ENCODE measurements at places on chromosomes 6 and 20.
A peak's percentile ranks its signal among the peaks of the same experiment; 100 is the strongest.

- DNase-seq: no peak
Observed at GRCh38 chr20:8320306-8320705, 188.2 kb downstream of the PLCB1 start.

DNA sequence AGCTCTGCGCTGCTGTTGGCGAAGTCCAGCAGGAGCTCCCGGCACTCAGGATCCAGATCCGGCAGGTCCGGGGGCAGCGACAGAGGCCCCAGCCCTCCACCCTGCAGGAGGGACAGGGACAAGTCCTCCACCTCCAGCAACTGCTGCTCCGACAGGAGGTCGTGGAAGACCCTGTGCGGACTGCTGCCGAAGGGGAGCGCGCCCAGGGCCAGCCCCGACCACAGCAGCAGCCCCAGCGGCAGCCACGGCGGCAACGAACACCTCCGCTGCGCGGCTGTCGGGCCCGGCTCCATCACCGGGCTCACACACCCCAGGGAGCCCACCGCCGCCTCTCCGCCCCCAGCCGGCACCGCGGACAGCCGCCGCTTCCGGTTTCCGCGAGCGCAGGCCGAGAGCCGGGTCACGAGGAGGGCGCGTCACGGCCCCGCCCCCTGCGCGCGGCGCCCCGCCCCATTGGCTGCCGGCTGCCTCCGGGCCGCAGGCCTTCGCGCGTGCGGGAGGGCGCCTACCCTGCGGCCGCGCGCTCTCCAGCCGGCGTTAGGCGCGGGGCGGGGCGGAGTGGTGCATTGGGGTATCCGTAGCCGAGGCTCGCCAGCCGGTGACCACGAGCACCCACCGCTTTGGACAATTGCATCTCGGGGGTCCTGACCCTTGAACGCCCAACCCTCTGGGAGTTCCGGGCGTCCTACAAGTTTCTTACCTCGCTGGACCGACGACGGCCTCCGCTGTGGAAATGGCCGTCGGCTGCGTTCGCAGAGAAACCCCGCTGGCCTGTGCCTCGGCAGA lies at the start of gene OSTM1:
Gene OSTM1, minus strand, starts transcription at position 383 of the 786 bp plus-strand sequence. Its CDS starts 90 bp downstream, at position 293.
- DNase-seq: peak; percentile 59

GRCh38 chr20:38874460-38875174 lies 51.6 kb upstream of the FAM83D start:
- no peak for DNase-seq

DNA sequence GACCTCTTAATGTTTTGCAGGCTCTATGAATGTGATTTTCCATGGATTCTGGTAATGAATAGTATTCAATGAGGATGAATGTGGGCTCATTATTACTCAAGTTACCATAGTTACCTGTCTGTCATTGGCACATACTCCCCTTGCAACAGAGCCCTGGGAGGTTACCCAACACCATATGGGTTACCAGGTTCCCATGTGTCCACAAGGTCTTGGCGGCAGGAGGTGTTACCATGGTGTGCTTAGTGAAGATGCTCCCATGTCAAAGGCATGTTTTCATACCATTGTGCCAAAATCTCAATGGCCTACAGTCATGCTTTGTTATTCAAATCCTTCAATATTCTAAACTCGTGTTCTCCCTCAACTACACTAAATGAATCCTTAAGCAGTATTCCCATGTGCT lies 232.5 kb downstream of the HDGFL1 start:
- DNase-seq: no peak

DNA sequence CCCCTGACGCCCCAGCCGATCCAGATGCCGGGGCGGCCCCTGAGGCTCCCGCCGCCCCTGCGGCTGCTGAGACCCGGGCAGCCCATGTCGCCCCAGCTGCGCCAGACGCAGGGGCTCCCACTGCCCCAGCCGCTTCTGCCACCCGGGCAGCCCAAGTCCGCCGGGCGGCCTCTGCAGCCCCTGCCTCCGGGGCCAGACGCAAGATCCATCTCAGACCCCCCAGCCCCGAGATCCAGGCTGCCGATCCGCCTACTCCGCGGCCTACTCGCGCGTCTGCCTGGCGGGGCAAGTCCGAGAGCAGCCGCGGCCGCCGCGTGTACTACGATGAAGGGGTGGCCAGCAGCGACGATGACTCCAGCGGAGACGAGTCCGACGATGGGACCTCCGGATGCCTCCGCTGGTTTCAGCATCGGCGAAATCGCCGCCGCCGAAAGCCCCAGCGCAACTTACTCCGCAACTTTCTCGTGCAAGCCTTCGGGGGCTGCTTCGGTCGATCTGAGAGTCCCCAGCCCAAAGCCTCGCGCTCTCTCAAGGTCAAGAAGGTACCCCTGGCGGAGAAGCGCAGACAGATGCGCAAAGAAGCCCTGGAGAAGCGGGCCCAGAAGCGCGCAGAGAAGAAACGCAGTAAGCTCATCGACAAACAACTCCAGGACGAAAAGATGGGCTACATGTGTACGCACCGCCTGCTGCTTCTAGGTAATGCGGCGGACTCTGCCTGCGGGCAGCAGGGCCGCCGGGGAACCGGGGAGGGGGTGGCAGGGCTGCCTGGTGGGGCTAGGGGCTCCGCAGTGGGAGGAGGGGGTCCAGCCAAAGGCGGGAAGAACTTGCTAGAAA lies 2.3 kb downstream of the GNAS start:
- DNase-seq: no peak

GRCh38 chr20:17648791-17649730 lies 33.0 kb downstream of the RRBP1 start:
- peak; percentile 53 for DNase-seq

DNA sequence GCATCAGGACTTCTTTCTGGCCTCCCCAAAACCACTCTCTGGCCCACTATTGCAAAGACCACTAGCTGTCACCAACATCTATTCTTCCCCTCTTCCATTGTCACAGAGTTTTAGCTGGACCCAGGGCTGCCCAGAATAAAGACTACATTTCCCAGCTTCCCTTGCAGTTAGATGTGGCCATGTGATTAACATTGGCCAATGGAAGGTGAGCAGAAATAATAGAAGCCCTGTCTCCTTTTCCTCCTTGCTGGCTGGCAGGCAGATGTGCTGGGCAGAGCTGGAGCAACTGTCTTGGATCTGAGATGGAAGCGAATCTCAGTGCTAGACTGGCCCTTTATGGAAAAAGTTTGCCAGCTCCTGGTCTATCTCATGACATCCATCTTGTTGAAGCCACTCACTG lies 97.0 kb downstream of the KCNB1 start:
- no peak for DNase-seq

GRCh38 chr20:15515691-15516090 lies 1057.6 kb downstream of the KIF16B start:
- DNase-seq: no peak

DNA sequence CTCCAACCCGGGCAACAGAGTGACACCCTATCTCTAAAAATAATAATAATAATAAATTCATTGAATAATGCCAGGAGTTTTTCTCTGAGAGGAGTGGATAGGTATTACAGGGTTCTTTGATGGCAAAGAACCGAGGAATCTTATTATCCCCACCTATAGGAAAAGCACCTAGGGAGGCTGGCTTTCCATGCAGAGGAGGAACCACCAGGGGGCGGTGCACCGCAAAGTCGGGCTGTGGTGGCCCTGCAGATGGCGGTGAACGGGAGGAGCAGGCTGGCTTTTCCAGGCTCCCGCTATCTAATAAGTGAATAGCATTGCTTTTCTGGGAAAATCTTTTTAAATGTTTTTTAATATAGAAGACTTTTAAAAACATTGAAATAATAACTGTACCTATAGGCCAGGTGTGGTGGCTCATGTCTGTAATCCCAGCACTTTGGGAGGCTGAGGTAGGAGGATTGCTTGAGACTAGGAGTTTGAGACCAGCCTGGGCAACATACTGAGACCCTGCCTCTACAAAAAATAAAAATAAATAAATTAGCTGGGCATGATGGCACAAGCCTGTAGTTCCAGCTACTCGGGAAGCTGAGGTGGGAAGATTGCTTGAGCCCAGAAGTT lies 864.2 kb downstream of the KIF16B start:
- DNase-seq: no peak

DNA sequence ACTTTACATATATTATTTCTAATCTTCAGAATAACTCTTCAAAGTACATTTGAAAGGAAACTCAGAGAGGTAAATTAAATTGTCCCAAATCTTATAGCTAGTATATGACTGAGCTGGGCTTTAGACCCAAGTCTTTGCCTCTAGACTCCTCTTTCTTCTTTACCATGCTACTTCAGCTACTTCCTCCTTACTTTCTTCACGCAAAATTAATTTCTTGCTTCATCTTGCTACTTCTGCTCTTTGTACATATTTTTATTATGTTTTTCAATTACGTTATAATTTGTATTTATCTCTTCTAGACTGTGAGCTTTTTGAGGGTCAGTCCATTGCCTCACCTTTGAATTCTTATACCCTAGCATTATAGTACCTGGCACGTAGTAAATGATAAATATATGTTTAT lies 5.3 kb downstream of the TMEM170B start:
- no peak for DNase-seq

GRCh38 chr6:35317483-35318195 lies 20.0 kb downstream of the DEF6 start:
- no peak for DNase-seq

DNA sequence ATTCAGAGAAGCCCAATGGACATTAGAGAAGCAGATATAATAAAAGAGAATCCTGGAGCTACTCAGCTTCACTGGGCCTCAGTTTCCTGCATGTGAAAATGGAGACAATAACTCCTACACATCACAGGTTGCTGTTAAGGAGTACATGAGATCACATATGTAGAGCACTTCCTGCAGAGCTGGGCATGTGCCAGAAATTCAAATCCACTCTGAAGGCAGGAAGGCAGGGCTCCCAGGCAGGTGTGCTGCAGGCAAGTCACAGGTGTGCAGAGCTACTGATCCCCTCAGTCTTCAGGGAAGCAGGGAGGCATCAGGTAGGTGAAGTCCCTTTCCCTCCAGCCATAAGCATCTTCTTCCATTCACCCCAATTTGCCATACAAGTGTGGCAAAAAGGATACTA lies 48.0 kb downstream of the DST start:
- DNase-seq: no peak

DNA sequence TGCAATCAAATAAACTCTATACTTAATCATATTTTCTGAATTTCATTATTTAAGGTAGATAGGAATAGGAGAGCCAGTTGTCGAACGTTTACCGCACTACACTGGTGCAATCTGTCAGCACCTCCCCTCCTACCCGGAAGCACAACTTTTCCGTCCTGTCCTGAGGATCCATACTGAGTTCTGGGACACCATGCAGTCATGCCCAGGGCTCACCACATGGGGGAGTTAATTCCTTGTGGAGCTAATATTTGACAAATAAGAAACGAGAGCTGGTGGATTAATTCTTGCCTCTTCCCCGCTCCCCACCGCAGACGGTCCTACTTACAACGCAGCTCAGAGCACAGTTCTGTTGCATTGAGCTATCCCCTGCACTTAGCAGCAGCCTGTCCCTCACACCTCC lies 107.7 kb upstream of the RALGAPA2 start:
- no peak for DNase-seq

DNA sequence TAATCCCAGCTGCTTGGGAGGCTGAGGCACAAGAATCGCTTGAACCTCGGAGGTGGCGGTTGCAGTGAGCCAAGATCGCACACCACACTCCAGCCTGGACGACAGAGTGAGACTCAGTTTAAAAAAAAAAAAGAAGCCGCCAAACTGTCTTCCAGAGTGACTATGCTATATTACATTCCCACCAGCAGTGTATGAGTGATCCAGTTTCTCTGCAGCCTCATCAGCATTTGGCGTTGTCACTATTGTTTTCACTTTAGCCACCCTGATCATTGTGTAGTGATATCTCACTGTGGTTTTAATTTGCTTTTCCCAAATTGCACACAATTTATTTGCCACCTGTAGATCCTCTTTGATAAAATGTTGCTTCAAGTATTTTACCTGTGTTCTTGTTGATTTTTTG lies 6.0 kb upstream of the AKAP12 start:
- no peak for DNase-seq

GRCh38 chr6:168047841-168048723 lies 30.9 kb downstream of the FRMD1 start:
- no peak for DNase-seq

DNA sequence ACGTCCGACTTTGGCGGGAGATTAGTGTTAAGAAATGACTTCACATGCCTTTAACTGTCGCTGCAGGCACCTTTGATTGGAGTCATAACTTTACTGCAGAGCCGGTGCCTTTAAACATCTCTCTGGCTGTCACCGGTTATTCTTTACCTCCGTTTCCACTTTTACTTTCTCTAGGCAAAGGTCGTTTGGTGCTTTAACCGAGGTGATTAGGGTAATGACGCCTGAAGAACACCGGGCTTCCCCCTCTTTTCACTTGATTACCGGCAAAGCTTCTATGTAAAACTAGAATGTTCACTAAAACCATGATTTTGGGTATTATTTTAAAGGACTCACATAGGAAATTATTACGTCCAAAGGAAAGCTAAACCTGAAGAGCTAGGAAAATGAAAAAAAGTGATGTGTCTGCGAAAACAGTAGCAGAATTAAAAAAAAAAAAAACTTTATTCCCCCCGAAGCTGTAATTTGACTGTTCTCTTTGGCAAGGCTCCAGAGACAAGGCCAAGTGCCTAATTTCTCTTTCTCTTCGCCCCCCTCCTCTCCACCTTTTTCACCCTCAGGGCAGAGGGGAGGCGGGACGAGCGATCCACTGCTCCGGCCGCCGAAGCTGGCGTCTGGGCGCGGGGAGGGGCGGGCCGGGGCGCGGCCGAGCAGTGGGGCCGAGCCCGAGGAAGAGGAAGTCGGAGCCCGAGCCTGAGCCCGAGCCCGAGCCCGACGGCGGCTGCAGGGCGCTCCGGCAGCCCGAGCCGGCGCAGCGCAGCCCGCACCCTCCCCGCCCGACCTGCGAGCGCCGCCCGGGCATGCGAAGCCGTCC lies at the start of gene PLEKHG1:
Gene PLEKHG1, plus strand, starts transcription at position 687 of the 811 bp plus-strand sequence. CDS start 133,797 bp downstream, outside the sequence.
- DNase-seq: no peak

DNA sequence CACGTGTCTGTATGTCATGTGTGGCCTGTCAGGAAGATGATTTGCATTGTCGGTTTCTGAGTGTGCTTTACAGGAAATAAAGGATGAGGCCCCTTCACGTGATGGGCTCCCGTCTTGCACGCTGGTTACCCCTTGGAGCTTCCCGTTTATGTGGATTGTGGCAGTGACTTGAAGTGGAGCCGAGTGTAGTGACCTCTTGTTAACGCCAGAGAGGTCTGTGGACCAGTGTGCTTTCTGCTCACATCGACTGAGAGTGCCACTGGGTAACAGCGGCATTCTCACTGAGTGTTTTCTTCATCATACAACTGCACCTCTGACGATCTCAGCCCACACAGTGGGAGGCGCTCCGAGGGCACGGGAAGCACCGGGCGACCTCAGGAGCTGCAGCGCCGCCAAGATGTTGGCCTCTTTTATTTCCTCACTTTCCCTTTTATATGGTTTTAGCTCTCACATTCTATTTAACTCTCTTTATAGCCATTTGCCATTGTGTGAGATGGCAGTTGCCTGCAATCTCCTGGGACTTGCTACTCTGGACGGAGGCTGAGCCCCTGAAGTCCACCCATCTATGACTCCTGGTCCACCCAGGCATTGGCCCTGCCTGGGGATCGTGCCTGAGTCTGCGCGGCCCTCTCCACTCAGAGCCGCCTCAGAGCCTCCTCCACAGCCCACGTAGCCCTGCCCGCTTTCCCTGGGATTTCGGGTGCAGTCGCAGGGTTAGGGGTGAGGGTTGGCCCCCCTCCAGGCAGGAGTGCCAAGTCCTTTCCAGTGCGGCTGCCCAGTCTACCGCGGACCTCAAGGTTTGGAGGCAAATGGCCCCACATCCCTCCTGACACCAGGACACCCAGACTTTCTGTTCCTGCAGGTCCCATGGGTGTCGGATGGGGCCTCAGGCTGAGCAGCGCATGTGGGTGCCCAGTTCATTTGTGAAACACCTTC lies 238.9 kb downstream of the ERMARD start:
- no peak for DNase-seq
